Kasumi-1 (cell line): ENCODE measurements at places on chromosomes 7 and 10.
A peak's percentile ranks its signal among the peaks of the same experiment; 100 is the strongest.

- DNase-seq, result no peak
Observed at GRCh38 chr7:70189776-70190175, 591.5 kb downstream of the AUTS2 start.

DNA sequence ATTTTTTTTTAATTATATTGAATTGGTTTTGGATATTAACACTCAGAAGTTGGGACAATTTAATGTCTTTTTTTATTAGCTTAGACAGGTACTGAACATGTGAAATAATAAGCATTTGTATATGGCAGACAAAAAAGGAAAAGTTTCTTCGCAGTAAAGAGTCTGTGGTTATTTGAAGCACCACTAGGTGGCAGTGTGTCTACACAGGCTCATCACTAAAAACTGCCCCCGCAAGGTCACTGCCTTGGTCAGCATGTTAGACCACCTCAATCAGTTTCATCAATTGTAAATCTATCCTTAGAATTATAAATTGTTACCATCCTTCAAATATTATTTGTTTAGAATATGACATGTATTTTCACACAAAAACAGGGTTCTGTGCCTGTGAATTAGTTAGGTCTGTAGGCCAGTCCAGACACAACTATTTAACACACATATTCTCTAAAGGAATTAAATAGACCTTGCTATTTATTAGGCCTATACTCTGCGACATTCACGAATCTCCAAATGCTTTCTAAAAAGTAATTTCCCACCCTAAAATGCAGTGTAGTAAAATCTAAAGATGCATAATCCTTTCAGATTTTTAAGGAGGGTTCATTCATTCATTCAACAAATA is 17.0 kb downstream of the PNLIPRP3 start:
- DNase-seq, result peak; percentile 54

GRCh38 chr10:102113956-102114857 is 6.0 kb downstream of the LDB1 start:
- no peak for DNase-seq

GRCh38 chr7:117051808-117052207 is 98.5 kb downstream of the ST7 start:
- DNase-seq, result no peak

DNA sequence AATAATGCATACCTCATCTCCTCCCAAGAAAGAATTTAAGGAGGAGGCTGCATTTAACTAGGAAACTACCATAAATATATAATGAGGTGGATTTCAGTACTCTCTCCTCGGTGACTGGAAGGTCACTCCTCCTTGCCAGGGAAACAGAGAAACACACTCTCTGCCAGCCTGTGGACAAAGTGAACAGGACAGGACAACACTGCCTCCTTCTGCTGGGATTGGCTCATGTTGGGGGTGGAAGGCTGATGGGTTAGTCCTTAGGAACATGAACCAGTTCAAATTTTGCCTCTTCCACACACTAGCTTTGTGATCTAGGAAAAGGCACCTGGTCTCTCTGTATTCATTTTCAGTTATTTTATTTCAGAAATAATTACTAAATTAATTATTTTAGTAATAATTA is 50.6 kb upstream of the STEAP4 start:
- peak; percentile 43 for DNase-seq

GRCh38 chr10:30398193-30398592 is 35.8 kb upstream of the MAP3K8 start:
- no peak for DNase-seq

- DNase-seq, result no peak
Observed at GRCh38 chr10:26525586-26525985, 87.4 kb downstream of the APBB1IP start.

DNA sequence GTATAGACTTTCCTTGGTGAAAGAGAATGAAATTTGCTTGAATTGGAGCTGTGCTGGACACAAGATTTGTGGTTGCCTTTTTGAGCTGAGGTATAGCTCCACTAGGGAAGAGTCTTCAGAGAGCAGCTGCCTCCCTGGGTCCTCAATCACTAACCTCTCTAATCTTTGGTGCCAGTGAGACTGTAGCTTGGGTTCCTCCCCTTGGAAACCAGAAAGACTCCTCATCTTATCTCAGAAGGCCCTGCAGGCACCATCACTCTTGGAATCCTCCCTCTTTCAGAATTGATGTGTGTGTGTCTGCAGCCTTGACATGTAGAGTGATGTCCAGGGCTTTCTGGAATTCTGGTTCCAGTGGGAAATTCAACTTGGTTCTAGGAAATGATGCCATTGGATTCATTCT is 426.5 kb downstream of the RPS24 start:
- no peak for DNase-seq

DNA sequence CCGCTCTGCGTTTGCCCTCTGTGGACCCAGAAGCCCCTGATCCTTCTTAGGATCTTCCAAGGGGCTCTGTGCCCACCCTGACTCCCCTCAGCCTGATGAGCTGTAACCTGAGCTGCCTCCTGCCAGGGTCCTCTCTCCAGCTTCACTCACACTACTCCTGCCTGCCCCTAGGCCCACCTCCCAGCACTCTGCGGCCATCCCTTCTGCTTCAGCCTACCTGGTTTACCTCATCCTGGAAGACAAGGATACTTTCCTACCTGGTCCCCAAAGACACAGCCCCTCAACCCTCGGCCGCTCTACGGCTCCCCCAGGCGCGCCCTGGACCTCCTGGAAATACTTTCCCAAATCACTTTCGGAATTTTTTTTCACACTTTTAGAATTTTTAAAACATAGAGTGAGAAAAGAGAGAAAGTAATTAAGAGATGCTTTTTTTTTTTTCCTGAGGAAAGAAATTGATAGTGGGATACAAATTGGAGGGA is 6.4 kb upstream of the ZNF862 start:
- no peak for DNase-seq

- DNase-seq, result no peak
Observed at GRCh38 chr7:112088484-112089016, 117.6 kb downstream of the DOCK4 start.

DNA sequence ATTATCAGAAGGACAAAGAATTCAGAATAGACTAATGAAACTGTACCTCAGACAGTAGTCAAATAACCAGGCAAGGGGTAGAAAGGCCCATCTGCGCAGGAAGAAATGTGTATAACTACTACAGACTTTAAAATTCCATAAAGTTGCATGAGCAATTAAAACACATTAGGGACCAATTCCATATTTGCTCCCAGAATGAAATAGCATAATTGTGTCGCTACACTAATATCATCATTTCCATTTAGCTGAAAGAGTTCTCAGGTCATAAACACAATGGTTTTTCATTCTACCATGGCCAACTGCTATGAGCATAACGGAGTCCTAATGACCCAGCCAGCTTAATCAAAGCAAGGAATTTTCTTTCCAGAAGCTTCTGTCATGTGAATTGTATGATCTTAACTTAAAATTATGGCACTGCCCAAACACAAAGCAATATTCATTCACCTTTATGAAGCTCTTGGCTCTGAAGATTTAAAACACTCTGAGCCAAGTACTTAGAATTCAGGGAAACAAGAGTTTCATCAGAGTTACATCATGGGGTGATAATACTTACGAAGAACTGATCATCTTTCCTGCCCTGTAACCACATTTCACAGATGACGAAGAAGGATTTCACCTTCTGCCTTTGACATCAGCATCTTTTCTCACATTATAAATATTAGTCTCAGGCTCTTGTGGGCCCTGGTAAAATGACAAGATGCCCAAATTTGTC is 98.1 kb upstream of the DOCK1 start:
- DNase-seq, result no peak

- no peak for DNase-seq
Observed at GRCh38 chr7:32958046-32959025, 1.1 kb downstream of the FKBP9 start.

DNA sequence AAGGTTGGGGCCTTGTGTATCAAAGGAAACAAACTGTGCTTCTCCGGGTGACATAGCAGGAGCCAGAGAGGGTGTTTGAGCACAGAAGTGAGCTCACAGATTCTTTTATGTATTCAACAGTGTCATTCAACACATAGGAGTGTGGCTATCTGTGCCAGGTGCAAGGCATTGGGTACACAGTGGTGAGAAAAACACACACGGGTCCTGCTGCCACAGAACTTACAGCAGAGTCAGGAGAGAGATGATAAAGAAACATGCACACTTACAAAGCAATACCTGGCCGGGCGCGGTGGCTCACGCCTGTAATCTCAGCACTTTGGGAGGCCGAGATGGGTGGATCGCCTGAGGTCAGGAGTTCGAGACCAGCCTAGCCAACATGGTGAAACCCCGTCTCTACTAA is 16.3 kb upstream of the ECHDC3 start:
- DNase-seq, result no peak

- DNase-seq, result no peak
Observed at GRCh38 chr10:31664803-31665202, 263.8 kb downstream of the ARHGAP12 start.

GRCh38 chr7:15682111-15682510 is 4.4 kb downstream of the MEOX2 start:
- no peak for DNase-seq

GRCh38 chr7:142298627-142299026 is 40.8 kb upstream of the PRSS58 start:
- DNase-seq, result peak; percentile 32

DNA sequence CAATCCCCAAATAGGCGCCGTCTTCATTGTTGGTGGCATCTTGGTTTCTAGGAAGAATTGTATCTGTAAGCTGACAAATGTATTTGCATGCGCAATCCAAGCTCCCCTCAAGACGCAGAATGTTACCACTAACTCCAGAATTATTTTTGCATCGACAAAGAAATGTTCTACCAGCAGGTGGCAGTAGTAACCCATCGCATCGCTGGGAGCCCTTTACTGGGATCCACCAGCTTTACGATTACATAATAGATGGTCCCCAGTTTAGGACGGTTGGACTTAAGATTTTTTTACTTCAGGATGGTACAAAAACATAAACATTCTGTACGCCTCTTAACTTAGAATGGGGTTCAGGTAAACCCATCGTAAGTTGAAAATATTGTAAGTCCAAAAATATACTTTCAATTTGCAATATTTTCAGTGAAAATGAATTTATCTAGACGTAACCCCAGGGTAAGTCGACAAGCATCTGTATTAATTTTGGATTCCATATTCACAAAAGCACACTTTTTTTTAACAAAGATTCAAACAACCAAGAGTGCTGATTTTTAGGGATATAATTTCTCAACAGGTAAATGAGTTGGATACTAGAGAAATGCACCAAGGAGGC is 114.0 kb upstream of the COBL start:
- DNase-seq, result peak; percentile 67
